ENCODE measurements at places on chromosomes 16 and 17. TPM values are rescaled to one million over a fixed set of nuclear protein-coding genes. Genes with fewer than 3 reads are reported as not detected.
A peak's percentile ranks its signal among the peaks of the same experiment; 100 is the strongest.

- DNase-seq: no peak
These were observed 2.6 kb downstream of the SLC5A2 start for GRCh38 chr16:31485571-31485970.

GRCh38 chr17:49183801-49184200, 26.6 kb downstream of the GNGT2 start:
- DNase-seq: no peak

DNA sequence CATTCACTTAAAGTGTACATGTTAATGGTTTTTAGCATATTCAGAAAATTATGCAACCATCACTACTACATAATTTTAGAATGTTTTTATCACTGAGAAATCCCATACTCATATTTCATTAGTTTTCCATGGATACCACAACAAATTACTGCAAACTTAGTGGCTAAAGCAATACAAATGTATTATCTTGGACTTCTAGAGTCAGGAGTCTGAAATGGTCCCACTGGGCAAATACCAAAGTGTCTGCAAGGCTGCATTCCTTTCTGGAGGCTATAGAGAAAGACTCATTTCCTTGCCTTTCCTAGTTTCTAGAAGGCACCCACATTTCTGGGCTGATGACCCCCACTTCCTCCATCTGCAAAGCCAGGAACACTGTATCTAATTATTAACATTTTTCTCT, 16.9 kb upstream of the GNAO1 start:
- no peak for DNase-seq

GRCh38 chr16:53123747-53124146, 69.0 kb downstream of the CHD9 start:
- no peak for DNase-seq

GRCh38 chr16:35194681-35195080, 1735.3 kb downstream of the TP53TG3F start:
- DNase-seq: no peak

DNA sequence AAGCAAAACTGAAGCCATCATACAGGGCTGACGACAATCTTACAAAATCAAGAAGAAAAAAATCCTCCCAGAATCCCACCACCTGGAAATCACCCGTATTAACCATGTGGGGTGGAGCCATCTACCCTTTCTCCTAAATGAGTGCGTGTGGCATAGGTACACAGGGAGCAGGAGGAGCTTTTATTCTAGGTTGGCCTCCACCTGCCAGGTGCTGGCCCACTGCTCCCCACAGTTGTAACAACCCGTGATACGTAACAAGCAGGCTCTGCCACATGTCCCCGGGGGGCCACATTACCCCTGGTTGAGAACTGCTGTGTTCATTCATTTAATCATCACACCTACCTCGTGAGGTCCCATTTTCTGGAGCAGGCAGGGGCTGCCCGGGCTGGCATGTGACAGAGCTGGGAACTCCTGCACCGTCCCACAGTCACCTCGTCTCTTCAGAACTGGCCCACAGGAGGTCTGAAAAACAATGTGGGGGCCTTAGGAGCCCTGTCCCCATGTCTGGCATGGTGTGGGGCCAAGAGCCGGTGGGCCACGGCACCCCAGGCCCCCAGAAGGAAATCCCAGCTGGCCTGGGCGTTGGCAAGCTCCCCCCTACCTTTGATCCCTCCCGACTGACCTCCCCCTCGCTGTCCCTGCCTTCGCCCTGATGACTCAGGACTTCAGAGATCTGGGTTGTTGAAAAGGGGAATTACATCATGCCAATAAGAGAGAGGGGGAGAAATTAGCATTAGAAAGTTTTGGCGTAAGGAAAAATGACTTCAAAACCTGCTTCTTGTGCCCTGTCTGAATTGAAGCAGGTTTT, 12.9 kb downstream of the CMIP start:
- DNase-seq: no peak

Gene C17orf67
- 0.27 TPM for total RNA-seq

GRCh38 chr17:35898283-35899070, 18.3 kb upstream of the CCL5 start:
- peak; percentile 40 for DNase-seq

- DNase-seq: no peak
These were observed 29.2 kb downstream of the AXIN2 start for GRCh38 chr17:65532101-65532890.

DNA sequence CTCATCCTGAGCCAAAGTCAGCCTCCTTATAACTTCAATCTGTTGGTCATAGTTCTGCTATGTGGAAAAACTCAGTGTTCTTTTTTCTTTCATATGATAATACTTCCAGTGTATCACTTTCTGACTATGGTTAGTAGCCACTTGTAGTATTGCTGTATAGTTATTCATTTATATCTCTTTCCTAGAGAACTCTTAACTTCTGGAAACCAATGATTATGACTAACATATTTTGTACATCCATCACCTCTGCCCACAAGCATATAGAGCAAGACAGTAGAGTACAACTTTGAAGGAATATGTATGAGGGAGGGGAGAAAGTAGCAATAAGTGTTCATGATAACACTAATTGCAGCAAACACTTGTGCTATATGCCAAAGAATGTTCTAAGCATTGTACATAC, 38.6 kb downstream of the COX10 start:
- DNase-seq: no peak

DNA sequence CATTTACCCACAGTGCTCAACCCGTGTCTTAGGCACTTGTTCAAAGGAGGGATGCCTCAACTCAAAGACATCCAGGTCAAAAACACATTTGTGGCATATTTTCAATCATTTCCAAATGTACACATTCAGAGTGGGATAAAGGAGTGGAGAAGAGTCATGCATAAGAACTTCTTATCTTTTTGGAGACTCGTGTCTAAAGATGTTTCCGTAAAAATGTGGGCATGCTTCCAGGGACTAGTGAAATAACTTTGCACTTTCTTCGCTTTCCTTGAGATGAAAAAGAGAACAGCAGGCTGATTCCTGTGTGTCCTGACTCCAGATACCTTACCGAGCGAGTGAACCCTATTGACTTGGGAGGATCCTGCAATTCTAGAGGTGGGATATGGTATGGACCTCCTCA, 256.6 kb upstream of the KCNJ16 start:
- no peak for DNase-seq

Gene PHB1
- total RNA-seq: 40.8 TPM

- DNase-seq: no peak
These were observed 26.8 kb downstream of the ENDOV start for GRCh38 chr17:80441598-80442322.

Gene FTO
- 40.4 TPM for total RNA-seq

GRCh38 chr17:60959696-60960095, 282.0 kb downstream of the BCAS3 start:
- no peak for DNase-seq

GRCh38 chr16:12754824-12755543, 48.7 kb downstream of the CPPED1 start:
- DNase-seq: no peak
